PC-9 (cell line): ENCODE measurements at places on chromosomes 7 and 10. TPM values are rescaled to one million over a fixed set of nuclear protein-coding genes. Genes with fewer than 3 reads are reported as not detected.

DNA sequence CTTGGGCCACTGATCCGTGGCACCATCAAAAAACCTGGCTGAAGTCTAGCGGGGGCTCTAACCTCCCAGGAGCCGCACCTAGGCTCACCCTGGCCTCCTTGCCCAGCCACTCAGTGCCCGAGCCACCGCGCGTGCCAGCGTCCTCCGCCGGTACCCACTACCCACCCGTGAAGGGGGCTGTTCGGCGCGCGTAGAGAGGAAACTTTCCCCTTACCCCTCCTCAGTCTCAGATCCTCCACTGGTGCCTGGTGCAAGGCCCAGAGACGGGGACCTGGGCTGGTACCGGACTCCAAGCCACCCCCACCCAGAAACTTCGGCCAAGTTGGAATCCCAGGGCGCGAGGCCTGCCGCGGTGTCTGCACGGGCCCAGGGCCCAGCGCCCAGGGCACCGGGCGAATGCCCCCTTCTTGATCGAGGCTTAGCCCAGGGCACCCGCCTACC, 3.5 kb upstream of the EBF3 start:
- DNase-seq, result no peak

DNA sequence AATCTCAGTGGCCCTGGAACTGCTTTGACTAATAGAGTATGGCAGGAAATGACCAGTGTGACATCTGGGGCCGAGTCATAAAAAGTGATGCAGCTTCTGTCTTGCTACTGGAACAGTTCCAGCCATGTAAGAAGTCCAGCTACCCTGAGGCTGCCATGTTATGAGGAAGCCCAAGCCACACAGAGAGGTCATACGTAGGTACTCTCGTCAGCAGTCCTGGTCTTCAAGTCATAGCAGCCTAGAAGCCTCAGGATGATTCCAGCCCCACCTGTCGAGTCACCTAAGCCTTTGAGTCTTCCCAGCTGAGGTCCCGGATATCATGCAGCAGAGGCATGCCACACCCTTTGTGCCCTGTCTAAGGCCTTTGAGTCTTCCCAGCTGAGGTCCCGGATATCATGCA, 92.1 kb downstream of the PPP1R3C start:
- peak; percentile 66 for DNase-seq

GRCh38 chr7:73903321-73904218, 42.6 kb downstream of the TMEM270 start:
- no peak for DNase-seq

DNA sequence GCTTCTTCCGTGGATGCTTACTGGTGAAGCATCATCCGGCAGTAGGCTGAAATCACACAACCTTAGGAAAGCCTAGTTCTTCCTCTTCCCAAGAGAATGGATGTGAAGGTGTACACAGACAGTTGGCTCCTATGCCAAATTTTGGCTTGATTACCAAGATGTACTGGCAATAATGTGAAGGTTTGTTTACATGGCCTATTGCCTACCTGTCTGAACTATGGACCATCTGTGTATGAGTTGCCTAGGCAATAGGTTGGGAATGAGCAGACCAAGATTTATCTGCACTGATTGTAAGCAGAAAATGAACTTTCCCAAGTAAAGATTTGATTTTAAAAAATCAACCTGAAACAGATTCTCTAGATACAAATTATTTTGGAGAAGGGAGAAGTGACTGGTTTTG, 325.9 kb upstream of the SORCS1 start:
- no peak for DNase-seq

GRCh38 chr7:133484086-133484485, 231.2 kb downstream of the EXOC4 start:
- no peak for DNase-seq

DNA sequence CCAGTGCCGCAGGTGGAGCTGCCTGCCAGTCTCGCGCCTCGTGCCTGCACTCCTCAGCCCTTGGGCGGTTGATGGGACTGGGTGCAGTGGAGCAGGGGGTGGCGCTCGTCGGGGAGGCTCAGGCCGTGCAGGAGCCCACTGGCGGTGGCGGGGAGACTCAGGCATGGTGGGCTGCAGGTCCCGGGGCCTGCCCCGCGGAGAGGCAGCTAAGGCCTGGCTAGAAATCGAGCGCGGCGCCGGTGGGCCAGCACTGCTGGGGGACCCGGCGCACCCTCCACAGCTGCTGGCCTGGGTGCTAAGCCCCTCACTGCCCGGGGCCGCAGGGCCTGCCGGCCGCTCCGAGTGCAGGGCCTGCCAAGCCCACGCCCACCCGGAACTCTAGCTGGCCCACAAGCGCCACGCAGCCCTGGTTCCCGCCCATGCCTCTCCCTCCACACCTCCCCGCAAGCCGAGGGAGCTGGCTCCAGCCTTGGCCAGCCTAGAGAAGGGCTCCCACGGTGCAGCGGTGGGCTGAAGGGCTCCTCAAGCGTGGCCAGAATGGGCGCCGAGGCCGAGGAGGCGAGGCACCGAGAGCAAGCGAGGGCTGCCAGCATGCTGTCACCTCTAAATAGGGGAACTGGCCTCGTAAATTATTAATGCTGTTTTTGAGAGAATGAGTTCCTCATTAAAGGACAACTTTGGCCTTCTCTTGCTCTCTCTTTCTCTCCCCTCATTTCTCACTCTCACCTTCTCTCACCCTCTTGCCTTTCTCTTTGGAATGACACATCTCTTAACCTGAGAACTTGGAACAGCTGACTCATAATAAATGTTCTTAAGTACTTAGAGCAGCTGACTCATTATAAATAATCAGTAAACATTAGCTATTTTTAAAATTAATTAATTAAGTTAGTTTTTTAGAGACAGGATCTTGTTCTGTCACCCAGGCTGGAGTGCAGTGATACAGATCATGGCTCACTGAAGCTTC, 4.9 kb downstream of the ACADSB start:
- no peak for DNase-seq

DNA sequence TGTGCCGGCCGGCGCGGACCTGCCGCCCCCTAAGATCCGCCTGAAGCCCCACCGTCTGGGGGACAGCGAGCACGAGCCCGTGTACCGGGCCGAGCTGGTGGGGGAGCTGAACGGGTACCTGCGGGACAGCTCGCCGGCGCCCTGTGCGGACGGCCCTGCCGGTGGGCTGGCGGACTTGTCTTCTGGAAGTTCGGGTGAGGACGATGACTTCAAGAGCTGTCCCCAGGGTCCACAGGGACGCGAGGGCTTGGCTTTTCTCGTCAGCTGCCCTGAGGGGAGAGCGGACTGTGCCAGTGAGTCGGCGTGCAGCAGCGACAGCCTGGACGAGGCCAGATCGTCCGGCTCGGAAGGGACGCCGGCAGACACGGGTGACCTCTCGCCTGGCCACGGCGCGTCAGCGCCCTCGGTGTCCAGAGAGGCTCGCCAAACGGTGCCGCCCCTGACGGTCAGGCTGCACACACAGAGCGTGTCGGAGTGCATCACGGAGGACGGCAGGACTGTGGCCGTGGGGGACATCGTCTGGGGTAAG, 8.5 kb downstream of the PWWP2B start:
- DNase-seq, result no peak

- DNase-seq, result no peak
Measured at GRCh38 chr10:69965919-69966662, 86.6 kb upstream of the MACROH2A2 start.

The NUTM2A gene
- 0.48 and 1.5 TPM in 2 replicates for total RNA-seq

The KCNMA1 gene
- 0.68 and 0.70 TPM in 2 replicates for total RNA-seq

The PON3 gene
- total RNA-seq, result 0.85 and 1.5 TPM in 2 replicates

The SP4 gene
- 5.4 and 6.1 TPM in 2 replicates for total RNA-seq
